ENCODE measurements at places on chromosomes 13 and 19.

GRCh38 chr19:38952395-38953165 is 21.8 kb downstream of the MRPS12 start:
- DNase-seq: no peak

DNA sequence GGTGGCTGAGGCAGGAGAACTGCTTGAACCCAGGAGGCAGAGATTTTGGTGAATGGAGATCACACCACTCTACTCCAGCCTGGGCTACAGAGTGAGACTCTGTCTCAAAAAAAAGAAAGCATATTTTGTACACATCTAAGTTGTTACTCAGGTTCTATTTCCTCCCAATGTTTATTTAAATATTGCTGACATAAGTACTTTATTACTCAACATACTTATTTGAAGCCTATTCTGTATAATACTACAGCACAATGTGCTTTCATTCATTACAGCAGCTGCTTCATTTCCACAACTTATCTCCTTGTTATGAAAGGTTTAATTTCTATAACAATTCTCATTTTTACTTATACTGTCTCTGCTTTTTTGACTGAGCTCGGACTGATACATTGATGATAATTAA is 495.7 kb downstream of the SLITRK1 start:
- no peak for DNase-seq

GRCh38 chr19:32238076-32238475 is 107.3 kb upstream of the ZNF507 start:
- no peak for DNase-seq

DNA sequence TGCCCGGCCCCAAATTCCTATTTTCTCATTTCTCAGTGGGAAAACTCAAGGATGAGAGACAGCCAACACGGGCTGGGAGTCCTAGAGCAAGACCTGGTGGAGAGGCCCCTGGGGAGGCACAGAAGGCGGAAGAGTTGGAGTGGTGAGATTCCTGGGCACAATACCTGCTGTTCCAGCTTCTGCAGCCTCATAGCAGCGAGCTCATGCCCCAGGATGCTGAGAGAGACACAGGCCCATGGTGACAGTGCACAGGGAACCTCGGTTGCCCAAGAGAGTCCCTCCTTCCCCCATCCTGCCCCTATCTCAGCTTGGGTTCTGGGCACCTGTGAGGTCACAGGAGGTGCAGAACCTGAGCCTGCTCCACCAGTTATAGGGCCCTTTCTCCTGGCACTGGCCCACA is 1.4 kb downstream of the TULP2 start:
- DNase-seq: no peak

- peak; percentile 92 for DNase-seq
These were observed 71.5 kb downstream of the NUFIP1 start for GRCh38 chr13:44917589-44918325.

- no peak for DNase-seq
These were observed 1243.2 kb upstream of the SLC10A2 start for GRCh38 chr13:104309431-104309830.

GRCh38 chr13:34243403-34243802 is 425.5 kb downstream of the RFC3 start:
- no peak for DNase-seq

DNA sequence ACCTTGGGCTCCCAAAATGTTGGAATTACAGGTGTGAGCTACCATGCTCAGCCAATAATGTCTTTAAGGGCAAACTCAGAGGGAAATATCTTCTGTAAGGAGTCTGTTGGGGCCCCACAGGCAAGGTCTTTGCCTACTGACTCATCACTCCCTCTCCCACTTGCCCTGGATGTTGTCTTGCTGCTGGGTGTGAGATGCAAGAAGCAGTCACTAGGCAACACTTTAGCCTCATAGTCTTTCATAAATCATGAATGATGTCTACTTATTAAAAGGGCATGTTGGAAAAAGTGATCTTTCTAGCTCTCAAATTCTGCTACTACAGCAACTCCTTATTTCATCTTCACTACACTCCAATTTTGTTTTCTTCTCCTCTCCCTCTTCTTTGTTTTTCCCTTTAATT is 34.6 kb upstream of the SLC10A2 start:
- DNase-seq: no peak

DNA sequence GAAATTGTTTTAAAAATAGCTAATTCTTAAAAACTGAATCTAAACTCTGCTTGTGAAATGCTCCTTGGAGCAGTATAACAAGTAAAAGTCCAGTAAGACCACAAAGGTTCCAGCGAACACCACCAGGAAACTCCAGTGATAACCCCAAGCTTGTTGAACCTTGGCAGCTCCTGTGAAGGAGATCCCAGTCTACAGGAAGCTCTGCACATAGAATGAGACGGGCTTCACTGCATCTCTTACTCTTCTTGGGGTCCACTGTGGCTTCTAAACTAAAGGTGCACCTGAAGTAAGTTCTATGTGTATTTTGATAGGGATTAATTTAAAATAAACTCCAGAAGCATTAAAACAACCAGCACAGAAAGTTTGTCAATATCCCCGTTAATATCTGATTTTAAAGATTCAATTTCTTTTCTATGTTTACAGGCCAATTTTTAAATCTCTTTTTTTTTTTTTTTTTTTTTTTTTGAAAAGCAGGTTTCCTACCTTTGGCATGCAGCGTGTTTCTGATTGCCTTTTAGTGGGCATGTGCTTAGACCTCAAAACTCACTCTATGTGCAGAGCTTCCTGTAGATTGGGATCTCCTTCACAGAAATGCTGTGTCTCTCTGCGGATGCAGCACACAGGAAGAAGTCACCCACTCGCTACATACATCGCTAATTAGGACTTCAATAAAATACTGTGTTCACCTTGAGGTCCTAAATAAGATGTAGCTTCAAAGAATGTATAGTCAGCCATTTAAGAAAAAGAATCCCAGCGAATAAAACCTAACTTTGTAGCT is 508.5 kb downstream of the KLF12 start:
- DNase-seq: no peak

DNA sequence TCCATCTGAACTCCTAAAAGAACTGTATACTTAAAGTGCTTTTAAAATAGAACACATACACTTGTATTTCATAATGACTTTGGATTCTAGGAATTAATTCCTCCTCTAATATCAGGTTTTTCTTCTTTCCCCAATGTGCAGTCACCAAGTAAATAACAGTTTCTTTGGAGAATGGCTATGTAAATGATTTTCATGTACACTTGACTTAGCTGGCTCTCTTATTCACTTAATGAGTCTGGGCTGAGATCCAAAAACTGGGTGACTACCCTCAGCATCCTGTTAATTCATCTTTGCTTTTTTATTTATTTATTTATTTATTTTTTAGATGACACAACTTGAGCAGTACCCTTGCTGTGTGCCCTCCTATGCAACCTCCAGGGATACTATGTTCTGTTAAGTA is 1003.7 kb downstream of the SLITRK1 start:
- no peak for DNase-seq

DNA sequence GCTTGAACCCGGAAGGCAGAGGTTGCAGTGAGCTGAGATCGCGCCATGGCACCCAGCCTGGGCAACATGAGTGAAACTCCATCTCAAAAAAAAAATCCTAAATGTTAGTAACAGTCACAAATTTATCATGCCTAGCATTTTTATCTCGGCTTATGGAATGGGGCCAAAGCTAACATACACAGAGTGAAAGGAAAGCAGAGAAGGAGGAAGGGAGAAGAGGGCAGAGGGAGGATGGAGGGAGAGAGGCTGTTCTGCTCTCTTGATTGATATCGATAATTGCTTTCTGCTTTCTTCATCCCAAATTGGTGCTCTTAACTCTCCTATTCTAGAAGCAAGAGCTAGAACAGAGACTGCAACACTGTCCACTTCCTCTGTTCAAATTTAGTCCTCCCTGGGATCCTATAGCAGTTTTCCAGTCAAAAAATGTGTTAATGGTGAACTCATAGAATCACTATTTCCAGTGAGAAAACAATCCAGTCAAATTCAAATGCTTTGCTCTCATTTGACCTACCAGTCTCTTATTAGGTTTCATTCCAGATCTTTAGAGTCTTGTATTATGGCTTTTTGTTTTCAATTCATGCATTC is 15.8 kb upstream of the TUBGCP3 start:
- no peak for DNase-seq

GRCh38 chr13:73204952-73205351 is 146.1 kb downstream of the KLF5 start:
- no peak for DNase-seq

GRCh38 chr13:99617474-99618255 is 116.4 kb downstream of the TM9SF2 start:
- DNase-seq: peak; percentile 73

- DNase-seq: no peak
These were observed 15.0 kb downstream of the EPS15L1 start for GRCh38 chr19:16456652-16457194.

GRCh38 chr13:65966991-65967451 is 1263.1 kb downstream of the PCDH9 start:
- peak; percentile 25 for DNase-seq

GRCh38 chr13:77326905-77327604 is at the start of gene MYCBP2:
TSS of gene MYCBP2 (minus strand) at chr13:77327094. CDS start at chr13:77326775, 319 bp downstream.
- peak; percentile 94 for DNase-seq

- DNase-seq: no peak
These were observed 21.8 kb downstream of the FPR3 start for GRCh38 chr19:51816711-51817110.

DNA sequence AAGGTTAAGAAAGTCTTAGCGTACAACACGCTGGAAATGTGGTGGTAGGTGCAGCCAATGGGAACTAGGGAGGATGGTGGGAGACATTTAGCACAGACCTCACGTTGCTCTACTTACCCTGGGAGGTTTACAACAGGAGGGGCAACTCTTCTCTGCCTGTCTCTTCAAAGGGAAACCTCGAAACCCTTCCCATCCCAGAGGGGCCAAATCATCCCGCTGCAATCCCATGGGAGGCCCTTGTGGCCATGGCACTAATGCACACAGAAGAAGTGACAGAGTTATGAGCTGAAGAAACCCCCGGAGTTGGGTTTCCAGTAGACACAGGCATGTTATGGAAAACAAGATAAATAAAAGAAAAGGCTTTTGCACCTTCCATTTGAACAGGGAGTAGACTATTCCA is 35.6 kb downstream of the SHISA2 start:
- DNase-seq: no peak

- DNase-seq: no peak
These were observed 1288.9 kb upstream of the SLC10A2 start for GRCh38 chr13:104355041-104355670.

DNA sequence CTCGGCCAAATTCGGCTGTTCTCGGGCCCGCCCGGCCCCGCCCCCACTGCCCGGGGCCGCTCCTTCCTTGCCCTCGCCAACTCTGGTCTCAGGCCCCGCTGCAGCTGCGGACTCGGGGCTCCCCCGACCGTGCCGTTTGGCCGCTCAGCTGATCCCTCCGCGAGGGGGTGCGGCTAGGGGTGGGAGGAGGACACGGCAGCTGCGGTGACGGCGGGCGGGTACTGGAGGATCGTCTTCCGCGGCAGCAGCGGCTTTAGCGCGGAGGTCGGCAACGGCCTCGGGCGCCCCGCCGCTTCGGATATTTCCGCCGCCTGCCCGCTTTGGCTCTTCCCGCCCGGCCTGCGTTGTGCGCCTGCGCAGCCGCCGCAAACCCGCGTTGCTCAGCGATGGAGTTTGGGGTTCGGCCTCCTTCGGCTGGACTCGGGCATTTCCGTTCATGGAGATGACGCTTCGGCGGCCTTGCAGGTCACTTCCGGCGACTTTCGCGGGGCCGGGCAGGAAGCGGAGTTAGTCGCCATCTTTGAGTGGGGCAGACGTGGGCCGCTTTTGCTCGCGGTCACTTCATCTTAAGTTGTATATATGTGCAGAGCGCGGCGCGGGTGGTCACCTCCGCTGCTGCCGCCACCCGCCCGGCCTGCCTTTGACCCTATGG is 338 bp upstream of the UBE2M start:
- DNase-seq: peak; percentile 97

DNA sequence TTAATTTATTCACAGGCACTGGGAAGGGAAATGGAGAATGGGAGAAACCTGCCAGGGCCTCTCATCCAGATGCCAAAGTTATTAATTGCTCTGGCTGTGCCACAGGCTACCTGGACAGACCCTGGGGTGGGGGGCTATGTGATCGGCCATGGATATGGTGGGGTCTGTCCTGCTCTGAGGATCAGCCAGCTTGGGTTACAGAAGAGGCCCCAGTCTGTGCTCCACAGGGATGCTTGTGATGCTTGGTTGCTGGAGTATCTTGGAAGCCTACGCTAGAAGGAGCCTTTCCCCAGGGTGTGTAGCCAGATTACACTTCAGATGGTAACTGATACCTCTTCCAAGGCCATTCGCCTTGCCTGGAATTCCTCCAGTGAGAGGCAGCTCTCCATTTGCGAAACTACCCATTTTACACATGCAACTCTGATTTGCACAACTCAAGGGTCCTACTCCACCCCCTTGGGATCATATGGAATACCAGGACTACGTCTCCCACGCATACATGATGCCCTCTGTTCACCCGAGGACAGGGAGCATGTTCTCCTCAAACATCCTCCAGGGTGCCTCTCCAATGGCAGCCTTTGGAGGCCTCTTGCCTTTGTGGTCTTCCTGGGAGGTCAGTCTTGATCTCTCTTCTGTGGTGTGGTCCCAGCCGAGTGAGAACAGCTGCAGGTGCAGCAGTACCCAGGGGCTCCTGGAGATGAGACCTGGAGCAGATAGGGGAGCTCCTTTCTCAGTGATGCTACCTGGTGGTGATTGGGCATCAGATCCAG is 186.6 kb upstream of the TSHZ3 start:
- no peak for DNase-seq

DNA sequence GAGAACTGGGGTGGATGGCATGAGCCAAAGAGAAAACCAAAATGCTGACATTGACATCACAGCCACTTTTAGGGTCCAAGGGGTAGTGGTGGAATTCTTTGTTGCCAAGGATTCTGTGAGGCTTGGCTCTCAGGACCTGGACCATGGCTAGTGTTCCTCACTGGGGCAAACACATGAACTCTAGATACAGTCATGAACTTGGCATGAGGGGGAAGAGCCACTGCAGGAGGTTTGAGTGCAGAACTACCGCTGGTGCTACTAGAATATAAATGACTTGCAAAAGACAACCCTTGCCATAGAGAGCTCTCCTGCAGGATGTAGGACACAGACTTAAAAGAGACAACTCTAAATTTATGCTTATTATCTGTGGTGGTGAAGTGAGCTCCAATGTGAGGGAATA is 29.8 kb upstream of the FRY start:
- no peak for DNase-seq

GRCh38 chr13:90648497-90648896 is 699.0 kb upstream of the MIR17HG start:
- no peak for DNase-seq

DNA sequence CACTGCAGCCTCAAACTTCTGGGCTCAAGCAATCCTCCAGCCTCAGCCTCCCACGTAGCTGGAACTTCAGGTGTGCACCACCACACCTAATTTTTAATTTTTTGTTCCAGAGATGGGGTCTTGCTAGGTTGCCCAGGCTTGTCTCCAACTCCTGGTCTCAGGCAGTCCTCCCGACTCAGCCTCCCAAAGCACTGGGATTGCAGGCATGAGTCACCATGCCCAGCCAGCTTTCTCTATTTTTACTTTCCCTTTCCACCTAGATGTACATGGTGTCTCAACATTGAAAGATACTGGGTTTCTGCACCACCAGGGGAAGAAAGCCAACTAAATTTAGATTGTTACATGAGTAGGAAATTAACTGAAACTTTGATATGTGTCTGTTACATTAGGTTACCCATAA is 13.8 kb upstream of the ZNF846 start:
- DNase-seq: no peak
